ENCODE measurements at places on chromosomes 7 and 10. TPM values are rescaled to one million over a fixed set of nuclear protein-coding genes. Genes with fewer than 3 reads are reported as not detected.

- no peak overlapping the region for H3K4me3 ChIP-seq
- no peaks in the 10 kb centered on the region for H3K27me3 ChIP-seq
- H3K27ac ChIP-seq = no peak overlapping the region
- H3K4me1 ChIP-seq = no peaks in the 10 kb centered on the region
- no peaks in the 10 kb centered on the region for H3K36me3 ChIP-seq
- DNase-seq = no peak
These were observed 134.6 kb upstream of the TCF7L2 start for GRCh38 chr10:112815269-112816032.

Gene MICALL2
- total RNA-seq = 1.9 TPM

DNA sequence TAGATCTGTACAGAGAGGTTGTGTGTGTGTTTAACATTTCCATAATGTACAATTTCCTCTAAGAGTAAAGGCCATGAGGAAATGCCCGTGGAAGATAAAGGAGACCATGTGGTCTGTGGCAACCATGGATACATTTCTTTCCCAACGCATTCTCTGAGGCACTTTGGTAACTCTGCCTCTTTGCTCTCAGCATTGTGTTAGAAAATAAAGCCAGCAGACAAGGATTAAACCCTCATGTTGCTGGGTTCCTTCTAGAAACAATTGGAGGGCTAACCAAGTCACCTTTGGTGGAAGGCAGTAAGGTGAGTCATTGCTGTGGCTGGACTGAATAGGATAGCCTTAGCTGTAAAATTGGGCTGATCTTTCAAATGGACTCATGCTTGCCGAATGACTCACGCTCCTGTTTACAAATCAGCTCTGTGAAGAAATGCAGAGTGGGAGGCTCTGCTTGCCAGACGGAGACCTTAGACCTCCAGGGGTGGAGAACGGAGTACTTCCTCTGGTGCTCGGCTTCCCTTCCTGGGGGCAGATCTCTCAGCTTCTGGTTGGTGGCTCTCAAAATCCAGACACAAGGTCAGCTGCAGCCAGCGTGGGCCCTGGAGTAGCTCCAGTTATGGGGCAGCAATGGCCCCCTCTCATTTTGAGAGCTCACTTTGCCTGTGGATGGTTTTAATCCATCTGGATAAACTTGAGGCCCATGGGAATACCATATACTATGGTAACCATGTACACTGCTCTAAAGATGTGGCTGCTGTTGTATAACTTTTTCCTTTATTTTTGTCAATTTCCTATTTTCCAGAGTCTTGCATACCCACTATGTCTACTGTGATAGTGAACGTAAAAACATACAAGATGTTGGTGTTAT, 137.3 kb downstream of the TCF7L2 start:
- no peaks in the 10 kb centered on the region for H3K27me3 ChIP-seq
- H3K4me3 ChIP-seq = no peak overlapping the region
- DNase-seq = no peak
- no peak overlapping the region for H3K27ac ChIP-seq
- H3K36me3 ChIP-seq = no peaks in the 10 kb centered on the region

DNA sequence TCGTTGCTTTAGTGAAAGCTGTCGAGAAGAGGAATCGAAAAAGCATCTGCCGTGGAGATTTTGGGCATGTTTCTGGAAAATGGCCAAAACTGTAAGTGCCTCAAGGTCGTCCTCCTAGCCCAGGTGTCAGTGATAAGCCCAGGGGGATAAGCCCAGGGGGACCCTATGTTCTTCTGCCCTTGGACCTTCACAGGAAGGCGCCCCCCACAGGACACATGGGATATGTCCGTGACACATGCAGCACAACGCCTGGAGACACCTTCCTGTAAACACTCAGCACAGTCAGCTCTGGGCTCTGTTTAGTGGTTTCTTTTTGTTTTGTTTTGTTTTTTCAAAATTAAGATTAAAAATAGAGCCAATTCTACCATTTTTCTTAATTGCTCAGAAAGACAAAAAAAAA, 272.7 kb downstream of the KLF6 start:
- H3K27ac ChIP-seq = no peak overlapping the region
- H3K27me3 ChIP-seq = no peaks in the 10 kb centered on the region
- peaks cover 11% of the 10 kb centered on the region for H3K4me1 ChIP-seq
- no peak overlapping the region for H3K4me3 ChIP-seq
- DNase-seq = no peak

Gene MBL2
- total RNA-seq = not detected

DNA sequence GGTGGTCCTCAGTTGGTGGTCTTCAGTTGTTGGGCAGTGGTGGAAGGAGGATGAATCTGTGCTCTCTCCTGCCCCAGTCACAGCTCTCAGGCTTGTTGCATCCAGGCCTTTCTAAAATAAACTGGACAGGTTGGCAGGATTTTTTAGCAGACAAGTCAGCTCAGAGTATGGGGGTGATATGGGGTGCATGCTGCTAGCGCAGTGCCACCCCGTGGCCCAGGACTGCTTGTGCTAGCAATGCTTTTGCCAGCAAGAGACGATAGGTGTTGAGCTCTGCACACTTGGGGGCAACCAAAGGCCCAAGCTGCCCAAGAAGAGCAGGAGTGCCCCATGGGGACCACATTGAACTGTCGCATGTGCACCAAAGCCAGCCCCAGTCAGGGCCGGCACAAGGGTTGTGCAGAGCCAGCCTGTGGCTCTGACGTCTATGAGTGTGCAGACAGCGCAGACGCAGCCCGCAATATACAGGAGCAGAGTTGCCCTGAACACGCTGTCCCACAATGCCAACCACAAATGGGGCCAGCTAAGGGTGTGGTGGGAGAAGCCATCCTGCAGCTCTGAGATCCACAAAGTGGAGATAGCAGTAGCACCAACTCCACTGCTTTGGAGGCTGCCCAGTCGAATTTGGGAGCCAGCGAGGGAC, 49.8 kb upstream of the PDSS1 start:
- no peak overlapping the region for H3K4me3 ChIP-seq
- H3K27me3 ChIP-seq = no peaks in the 10 kb centered on the region
- H3K4me1 ChIP-seq = no peaks in the 10 kb centered on the region

Gene ANLN
- total RNA-seq = 0.33 TPM

GRCh38 chr10:79947083-79947415, 1.9 kb downstream of the SFTPD start:
- no peak for DNase-seq
- H3K27ac ChIP-seq = no peak overlapping the region
- no peaks in the 10 kb centered on the region for H3K36me3 ChIP-seq
- H3K4me3 ChIP-seq = no peak overlapping the region
- no peaks in the 10 kb centered on the region for H3K4me1 ChIP-seq

DNA sequence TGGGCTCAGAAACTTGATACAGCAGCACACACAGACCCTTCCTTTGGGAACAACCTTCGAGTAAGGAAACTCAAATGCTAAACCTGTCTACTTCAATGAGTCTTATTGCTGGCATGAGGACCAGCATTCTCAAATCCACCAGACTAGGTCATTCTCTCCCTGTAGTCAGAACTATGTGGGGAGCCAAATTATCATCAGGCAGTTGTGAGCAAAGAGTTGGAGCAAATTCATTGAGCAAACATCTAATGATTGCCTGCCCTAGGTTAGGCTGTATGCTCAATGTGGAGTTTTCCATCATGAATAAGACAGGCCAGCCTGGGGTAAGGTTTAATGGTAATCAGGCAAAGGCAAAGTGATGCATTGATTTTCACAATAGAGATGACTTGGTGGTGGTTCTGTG, 3.6 kb downstream of the EPDR1 start:
- H3K36me3 ChIP-seq = no peaks in the 10 kb centered on the region
- H3K27ac ChIP-seq = no peak overlapping the region
- H3K4me3 ChIP-seq = no peak overlapping the region
- no peak for DNase-seq
- H3K27me3 ChIP-seq = peaks cover 38% of the 10 kb centered on the region

DNA sequence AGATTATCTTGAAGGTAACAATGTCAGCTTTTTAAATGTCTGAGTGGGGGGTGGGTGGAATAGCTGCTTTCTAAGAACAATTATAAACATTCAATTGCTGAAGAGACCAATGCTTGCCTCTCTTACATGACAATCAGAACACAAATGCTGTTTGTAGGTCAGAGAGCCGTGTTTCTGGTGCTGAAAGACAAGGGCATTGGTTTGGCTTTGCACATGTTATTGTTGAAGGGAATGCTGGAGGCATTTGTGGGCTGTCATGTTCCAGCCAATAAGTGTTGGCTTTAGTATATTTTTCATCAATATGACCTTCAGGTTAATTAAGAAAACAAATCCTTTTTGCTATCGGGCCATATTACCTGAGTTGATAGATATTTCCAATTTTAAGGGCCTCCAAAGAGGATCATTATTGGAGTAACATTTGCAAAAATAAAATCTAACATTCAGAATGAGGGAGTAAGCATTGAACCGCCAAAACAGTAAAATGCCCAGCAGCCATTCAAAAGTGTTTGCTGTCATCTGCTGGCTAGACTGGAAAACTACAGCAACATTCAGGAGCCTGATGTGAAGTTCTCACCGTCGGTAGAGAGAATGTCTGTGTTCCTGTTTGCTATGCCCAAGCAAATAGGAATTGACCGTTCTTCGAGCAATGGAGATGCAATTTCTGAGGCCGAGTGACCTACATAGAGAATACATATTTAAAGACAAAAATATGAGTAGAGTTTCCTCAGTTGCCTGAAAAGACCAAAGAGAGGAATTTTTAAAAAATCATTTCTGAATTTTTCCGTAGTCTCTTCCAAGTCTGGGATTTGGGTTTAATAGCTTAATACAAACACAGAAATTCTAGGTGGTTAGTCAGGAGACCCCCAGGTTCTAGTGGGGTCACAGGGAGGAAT, 118.9 kb downstream of the APBB1IP start:
- H3K4me3 ChIP-seq = no peak overlapping the region
- H3K36me3 ChIP-seq = peaks cover 80% of the 10 kb centered on the region
- peak; percentile 20 for DNase-seq
- H3K4me1 ChIP-seq = no peaks in the 10 kb centered on the region

DNA sequence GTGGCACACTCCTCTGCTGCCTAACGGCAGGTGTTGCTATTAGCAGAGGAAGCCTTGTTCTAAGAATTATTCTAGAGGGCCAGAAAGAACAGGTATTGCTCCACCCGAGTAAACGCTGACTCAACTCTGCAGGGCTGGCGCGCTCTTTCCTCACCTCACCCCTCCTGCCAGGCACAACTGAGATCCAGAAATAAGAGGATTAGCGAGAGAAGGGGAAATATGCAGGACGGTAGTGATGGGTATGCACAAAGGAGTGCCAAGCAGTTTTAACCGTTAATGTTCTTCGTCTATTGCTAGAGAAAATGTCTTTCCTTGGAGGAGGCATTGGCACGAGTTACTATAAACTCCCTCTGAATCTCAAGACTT, 369 bp upstream of the SCIN start:
- no peaks in the 10 kb centered on the region for H3K36me3 ChIP-seq
- no peak for DNase-seq
- H3K27me3 ChIP-seq = peaks cover 24% of the 10 kb centered on the region
- H3K4me3 ChIP-seq = peak overlapping the region; percentile 49

Gene CYP26C1
- not detected for total RNA-seq

DNA sequence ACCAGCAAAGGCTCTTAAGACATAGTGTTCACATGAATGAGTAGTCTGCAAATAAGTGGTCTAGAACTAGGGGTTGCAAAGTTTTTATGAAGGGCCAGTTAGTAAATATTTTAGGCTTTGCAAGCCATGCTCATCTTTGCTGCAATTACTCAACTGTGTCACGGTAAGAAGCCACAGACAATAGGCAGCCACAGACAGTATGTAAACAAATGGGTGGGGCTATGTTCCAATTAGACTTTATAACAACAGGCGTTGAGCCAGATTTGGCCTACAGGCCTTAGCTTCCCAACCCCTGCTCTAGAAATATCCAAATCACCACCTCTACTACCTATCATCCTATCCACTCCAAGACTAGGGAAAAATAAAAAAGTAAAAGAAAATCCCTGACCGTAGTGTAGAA, 9.2 kb downstream of the IKZF5 start:
- H3K36me3 ChIP-seq = peaks cover 37% of the 10 kb centered on the region
- H3K27ac ChIP-seq = no peak overlapping the region
- no peaks in the 10 kb centered on the region for H3K27me3 ChIP-seq
- no peak for DNase-seq

DNA sequence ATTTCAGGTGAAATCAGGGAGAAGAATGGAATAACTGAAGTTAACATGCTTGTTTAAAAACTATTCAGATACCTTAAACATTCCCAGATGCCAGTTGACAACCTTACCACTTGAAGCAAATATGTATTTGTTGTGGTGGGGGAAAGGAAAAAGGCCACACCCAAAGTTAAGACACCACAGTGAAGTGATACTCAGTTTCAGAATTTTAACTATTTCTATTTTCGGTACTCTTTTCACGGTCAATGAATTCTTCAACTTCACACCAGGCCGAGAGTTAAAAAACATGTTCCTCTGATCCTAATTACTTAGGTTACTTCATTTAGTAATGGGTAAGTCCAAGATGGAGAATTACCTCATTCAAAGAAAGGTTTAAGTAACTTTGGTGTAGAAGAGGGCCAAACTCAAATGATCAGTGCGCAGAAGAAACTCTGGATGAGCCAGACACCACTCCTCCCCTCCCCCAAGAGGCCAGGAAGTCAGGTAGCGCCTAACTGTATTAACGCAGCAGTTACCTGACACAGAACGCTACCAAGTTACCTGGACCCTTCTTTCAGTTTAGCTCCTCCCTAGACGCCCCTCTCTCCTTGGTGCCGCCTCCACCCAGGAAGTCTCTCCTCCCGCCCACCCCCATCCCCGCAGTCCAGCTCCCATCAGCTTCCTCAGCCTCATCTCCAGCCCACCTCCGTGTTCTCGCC, 700 bp downstream of the MTPN start:
- peaks cover 26% of the 10 kb centered on the region for H3K36me3 ChIP-seq
- H3K4me3 ChIP-seq = peak overlapping the region; percentile 90
- H3K4me1 ChIP-seq = peaks cover 54% of the 10 kb centered on the region
- no peaks in the 10 kb centered on the region for H3K27me3 ChIP-seq
- peak overlapping the region; percentile 91 for H3K27ac ChIP-seq
- DNase-seq = peak; percentile 46

DNA sequence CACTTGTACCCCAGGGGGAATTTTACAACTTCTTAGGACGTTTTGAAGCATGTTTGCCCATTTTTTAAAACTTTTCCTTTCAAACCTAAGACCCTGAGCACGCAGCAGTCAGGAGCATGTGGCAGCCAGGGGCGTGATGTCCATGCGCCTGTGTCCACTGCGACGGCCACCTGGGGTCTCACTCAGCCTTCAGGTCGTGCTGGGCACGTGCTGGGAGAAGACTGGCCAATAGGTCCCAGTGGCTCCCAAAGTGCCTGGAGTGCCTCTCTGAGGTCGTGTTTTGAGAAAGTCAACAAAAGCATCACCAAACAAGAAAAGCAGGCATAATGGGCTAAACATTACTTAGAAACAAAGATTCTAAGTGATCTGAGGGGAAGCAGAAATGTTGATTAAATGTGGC, 14.8 kb downstream of the LRRC27 start:
- H3K27ac ChIP-seq = no peak overlapping the region
- H3K4me1 ChIP-seq = no peaks in the 10 kb centered on the region
- H3K36me3 ChIP-seq = peaks cover 6% of the 10 kb centered on the region
- H3K27me3 ChIP-seq = no peaks in the 10 kb centered on the region
- H3K4me3 ChIP-seq = no peak overlapping the region

- H3K36me3 ChIP-seq = no peaks in the 10 kb centered on the region
- no peak overlapping the region for H3K27ac ChIP-seq
- H3K4me1 ChIP-seq = no peaks in the 10 kb centered on the region
- no peaks in the 10 kb centered on the region for H3K27me3 ChIP-seq
- H3K4me3 ChIP-seq = no peak overlapping the region
These were observed 104.0 kb downstream of the FAM107B start for GRCh38 chr10:14670551-14671240.

Measured in CD4-positive, alpha-beta T cell (primary cell).